ENCODE measurements at places on chromosomes 3 and 15. TPM values are rescaled to one million over a fixed set of nuclear protein-coding genes. Genes with fewer than 3 reads are reported as not detected.

GRCh38 chr3:145942052-145942451, 218.9 kb downstream of the PLOD2 start:
- DNase-seq: no peak

DNA sequence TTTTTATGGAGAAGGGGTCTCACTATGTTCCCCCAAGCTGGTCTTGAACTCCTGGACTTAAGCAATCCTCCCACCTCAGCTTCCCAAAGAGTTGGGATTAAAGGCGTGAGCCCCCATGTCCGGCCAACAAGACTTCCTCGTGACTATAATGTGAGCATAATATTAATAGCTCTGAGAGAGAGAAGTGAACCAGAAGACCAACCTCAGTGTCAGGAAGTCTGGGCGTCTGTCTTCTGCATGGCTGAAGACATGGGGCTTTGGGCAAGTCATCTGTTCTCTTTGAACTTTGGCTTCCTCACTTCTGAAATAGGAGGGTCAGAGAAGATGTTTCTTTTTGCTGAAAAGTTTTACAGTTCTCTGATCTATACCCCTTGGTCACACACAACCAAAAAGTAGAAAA, 92.1 kb downstream of the SLC49A4 start:
- no peak for DNase-seq

DNA sequence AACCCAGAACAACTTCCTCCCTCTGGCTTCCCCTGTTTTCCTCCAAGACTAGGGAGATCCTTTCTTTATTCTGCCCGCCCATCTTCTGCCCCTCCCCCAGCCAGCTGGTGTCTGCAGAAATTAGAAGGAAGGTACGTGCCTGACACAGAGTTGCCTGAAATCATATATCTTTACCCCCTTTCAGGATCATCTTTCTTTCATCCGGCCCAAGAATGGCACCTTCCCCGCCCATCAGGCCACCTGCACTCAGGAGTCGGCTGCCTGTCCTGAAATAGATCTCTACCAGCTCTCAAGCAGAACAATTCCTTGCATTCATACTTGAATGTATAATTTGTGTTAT, 133.7 kb downstream of the VGLL4 start:
- DNase-seq: no peak

GRCh38 chr3:8223766-8224165, 277.9 kb upstream of the LMCD1 start:
- no peak for DNase-seq

- no peak for DNase-seq
Observed at GRCh38 chr3:105417525-105418289, 51.0 kb downstream of the ALCAM start.

DNA sequence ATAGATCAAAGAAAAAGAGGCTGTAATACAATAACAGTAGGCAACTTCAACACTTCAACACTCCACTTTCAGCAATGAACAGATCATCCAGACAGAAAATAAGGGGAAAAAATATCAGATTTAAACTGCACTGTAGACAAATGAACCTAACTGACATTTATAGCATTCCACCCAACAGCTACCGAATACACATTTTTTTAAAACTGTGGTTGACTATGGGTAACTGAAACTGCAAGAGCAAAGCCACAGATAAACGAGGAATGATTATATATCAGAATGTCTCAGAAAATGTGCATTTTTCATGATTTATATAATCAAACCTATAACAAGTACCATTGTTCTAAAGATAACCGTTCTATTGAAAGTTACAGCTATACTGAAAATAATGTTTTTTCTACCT, 514.9 kb upstream of the DPPA4 start:
- no peak for DNase-seq

DNA sequence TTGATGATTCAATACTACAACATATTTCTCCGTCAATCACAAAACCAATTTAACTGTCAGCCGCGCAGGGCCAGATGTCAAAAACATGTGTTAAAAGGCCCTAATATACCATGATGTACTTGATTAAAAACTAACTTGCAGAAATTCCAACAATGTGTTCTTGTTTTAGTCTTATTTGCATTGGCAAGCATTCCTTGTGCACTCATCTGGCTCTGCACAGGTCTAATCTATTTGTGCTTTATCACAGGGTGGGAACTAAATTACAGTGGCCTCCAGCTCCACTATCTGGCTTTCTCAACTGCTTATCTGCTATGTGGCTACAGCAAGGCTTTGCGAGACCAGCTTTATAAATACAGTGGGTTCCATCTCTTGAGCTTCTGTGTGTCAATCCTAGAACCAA, 455.5 kb downstream of the ERC2 start:
- DNase-seq: no peak

- DNase-seq: no peak
Observed at GRCh38 chr15:74937272-74937589, 642 bp downstream of the COX5A start.

DNA sequence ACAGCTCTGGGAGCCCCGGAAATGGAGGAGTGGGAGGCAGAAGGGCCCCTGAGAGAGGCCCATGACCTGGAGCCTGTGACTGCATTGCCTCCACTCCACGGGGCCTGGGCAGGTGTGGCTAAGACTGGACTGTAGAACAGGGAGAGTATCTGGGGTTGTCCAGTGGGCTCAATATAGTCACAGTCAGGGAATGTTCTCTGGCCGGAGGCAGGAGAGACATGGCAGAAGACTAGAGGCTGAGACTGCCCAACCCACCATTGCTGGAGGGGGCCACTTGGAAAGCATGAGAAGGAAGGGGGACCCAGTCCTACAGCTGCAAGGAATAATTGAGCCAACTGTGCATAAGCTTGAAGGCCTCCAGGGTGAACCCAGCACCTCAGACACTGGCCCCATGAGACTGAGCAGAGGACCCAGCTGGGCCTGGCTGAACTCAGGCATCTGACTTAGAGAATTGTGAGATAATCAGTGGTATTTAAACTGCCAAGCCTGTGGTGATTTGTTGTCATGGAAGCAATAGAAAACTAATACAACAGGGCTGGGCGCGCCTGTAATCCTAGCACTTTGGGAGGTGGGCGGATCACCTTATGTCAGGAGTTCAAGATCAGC, 33.1 kb downstream of the NIPA2 start:
- DNase-seq: no peak

GRCh38 chr3:20099060-20099459, 58.8 kb downstream of the KAT2B start:
- no peak for DNase-seq

DNA sequence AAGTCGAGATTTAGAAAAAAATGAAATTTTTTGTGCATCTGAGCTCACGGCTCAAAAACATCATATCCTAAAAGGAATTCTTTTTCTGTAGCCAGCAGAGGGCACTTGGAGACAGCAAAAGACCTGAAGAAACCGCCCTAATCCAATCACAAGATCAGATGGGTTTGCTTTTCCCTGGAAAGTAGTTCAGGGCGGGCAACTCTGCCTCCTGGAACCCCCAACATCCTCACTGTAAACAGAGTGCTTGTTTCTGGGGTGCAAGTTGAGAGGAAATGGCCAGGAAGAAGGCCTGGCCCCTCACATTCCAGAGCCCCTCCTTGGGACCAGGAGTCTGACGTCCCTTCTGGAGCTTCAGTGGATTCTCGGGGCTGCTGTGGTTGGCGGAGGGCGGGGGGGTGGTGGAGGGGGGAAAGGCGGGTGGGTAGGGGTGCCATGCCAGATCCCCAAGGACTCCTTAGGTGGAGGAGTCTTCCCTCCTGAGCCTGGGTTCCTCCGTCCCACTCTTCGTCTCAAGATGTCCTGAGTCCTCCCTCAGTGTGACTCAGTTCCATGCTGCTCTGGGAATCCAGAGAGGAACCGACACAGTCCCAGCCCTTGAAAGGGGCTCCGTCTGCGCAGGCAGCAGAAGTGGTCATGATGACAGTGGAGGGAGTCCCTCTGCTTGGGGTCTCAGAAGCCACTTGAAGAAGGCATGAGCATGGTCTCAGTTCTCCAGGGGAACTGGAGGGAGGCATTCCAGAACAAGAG, 35.9 kb downstream of the CCK start:
- peak; percentile 16 for DNase-seq

DNA sequence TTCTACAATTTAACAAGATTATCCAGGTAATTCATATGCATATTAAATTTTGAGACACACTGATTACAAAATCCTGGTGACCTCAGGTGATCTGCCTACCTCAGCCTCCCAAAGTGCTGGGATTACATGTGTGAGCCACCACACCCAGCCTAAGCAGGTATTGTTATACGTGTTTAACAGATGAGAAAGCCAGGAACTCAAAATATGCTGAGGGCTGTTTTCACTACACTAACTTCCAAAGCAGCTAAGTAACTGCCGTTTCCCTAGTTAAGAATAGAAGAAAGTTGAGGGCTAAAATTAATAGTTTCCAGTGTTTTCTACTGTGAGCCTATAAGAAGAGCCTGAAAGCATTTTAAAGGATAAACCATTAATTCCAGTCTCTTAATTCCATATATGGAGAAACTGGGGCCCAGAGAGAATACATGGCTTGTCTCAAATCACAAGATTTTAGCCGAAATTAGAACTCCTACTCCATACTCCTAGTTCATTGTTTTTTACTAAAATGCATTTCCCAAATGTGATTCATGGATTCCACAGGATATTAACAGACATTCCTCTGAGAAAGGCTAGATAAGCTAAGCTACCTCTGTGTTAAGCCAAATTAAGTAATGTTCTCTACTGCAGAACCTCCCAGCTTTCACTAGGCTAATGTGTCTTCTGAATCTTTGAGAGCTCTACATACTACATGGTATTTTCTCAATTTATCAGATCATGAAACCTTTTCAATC, 17.0 kb upstream of the AVEN start:
- DNase-seq: peak; percentile 73

DNA sequence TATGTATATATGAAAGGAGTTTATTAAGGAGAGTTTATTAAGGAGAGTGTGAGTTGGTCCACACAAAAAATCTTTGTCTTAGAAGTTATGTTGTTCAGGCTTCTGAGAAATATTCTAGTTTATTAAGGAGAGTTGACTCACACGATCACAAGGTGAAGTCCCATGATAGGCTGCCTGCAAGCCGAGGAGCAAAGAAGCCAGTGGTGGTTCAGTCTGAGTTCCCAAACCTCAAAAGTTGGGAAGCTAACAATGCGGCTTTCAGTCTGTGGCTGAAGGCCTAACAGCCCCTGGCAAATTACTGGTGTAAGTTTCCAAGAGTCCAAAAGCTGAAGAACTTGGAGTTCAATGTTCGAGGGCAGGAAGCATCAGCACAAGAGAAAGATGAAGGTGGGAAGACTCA, 42.4 kb upstream of the DAZL start:
- DNase-seq: no peak

- DNase-seq: no peak
Observed at GRCh38 chr15:36808411-36809160, 229.2 kb downstream of the CDIN1 start.

- no peak for DNase-seq
Observed at GRCh38 chr3:181561139-181562031, 150.3 kb upstream of the SOX2 start.

DNA sequence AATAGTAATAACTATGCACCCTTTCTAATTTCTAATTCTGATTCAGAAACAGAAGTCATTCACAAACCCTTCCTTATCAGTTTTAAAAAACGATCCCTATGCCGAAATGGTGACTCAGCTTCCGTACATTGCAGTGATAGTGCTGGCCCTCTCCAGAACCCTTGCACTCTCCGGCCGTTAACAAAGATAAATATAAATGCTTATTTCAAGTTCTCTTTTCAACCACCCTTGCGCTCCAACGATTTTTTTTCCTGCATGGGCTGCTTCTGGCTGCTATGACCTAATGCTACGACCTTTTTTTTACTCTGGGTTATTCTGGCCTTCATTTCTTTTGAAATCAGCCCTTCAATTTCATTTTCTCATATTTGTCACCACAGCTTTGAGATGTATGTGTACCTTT, 646.2 kb downstream of the NTRK3 start:
- no peak for DNase-seq

- DNase-seq: no peak
Observed at GRCh38 chr3:1251282-1252060, 158.6 kb downstream of the CNTN6 start.

DNA sequence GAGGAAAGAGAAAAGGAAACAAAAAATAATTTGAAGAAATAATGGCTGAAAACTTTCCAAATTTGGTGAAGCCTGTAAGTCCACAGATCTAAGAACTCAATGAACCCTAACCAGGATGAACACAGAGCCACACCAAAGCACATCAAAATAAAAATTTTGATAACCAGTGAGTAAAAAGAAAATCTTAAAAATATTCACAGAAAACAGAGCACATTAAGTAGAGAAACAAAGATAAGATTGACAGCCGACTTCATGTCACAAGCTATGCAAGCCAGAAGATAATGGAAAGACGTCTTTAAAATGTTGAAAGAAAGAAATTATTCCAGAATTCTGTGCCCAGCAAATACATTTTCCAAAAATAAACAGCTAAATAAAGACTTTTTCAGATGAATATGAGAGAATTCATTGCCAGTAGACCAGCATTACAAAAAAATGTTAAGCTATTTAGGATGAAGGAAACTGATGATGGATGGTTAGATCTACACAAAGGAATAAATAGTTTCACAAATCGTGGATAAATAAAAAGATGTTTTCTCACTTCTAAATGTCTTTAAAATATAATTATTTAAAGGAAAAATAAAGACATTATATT, 140.2 kb upstream of the SKOR1 start:
- DNase-seq: peak; percentile 23

DNA sequence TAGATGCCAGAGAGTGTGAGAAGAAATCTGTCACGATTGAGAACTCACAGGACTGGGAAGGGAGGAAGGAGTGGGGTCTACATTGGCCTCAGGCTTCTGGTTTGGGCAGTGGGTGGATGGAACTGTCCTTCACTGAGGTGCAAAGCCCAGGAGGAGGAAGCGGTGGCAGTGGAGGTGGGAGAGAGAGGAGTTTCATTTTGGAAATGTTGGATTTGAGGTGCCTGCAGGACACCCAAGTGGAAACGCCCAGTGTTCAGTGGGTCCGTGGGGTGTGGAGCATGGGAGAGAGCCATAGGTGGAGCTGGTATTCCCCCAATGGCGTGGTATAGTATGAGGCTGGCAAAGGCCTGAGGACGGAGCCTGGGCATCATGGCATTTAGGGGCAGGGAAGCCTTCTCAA, 9.3 kb upstream of the EPHB3 start:
- DNase-seq: no peak

The ABHD17C gene
- total RNA-seq: 7.3 TPM

The MCF2L2 gene
- total RNA-seq: 3.1 TPM

The ANKRD34C gene
- total RNA-seq: not detected

The SLC24A5 gene
- total RNA-seq: not detected

The THOC7 gene
- total RNA-seq: 59.1 TPM

The MYD88 gene
- 45.6 TPM for total RNA-seq

The CHL1 gene
- not detected for total RNA-seq

The CLEC3B gene
- total RNA-seq: not detected
